ENCODE measurements at places on chromosomes 5 and 9.

GRCh38 chr5:101977729-101978345 is 318.2 kb downstream of the SLCO4C1 start:
- no peak for DNase-seq

DNA sequence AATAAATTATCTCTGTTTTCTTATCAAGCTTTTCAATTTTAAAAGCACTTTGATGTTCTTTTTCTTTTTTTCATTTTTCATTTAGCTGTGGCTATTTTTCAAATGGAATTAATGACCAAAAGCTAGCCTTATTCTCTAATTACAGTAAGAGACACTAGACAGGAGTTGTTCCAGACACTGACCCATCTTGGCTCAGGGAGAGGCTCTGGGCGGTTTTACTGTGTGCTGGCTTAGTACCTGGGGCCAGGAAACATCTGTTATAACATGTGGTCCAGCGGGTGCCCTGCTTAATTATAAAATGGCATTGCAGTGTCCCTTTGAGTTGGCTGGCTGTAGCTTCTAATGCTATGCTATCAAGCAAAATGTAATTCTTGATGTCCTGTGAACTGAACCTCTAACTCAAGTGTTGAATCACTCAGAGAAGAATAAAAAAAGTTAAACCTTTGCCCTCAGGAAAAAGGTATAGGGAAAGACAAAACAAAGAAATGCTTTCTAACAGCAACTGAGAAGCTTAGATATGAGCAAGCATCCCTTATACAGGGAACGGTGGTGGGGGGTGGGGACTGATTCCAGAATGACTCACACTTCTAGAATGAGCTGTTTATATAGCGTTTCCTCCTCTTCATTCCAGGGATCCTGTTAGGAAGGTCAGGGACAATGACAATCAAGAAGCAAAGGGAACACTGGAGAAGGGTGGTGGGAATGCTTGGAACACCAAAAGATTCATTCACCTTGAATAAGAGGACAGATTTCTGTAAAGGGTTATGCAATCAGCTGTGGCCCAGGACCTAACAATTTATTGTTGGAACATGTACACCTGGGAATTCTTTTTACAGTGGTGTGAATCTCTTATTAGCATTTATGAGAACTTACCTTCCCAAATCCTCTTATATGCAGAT is 58.7 kb upstream of the NFIB start:
- DNase-seq, result no peak

- no peak for DNase-seq
Measured at GRCh38 chr5:54001976-54002775, 308.2 kb downstream of the ARL15 start.

DNA sequence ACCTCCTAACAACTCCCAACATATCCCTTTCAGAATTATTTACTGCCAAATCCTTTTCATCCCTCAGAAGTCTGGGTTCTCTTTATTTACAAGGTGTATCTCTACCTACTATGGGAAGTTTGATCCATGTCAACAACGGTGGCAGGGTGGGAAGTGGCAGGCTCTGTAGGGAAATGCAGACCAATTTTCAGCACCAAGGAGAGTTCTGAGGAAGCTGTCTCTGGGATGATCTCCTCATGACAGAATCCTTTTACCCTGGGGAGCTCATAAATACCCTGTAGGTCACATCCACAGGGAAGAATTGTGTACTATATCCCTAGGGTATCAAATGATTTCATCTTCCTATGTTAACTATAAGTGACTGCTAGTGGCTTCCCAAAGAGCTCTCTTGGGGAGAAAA is 107.8 kb upstream of the NEK6 start:
- no peak for DNase-seq

DNA sequence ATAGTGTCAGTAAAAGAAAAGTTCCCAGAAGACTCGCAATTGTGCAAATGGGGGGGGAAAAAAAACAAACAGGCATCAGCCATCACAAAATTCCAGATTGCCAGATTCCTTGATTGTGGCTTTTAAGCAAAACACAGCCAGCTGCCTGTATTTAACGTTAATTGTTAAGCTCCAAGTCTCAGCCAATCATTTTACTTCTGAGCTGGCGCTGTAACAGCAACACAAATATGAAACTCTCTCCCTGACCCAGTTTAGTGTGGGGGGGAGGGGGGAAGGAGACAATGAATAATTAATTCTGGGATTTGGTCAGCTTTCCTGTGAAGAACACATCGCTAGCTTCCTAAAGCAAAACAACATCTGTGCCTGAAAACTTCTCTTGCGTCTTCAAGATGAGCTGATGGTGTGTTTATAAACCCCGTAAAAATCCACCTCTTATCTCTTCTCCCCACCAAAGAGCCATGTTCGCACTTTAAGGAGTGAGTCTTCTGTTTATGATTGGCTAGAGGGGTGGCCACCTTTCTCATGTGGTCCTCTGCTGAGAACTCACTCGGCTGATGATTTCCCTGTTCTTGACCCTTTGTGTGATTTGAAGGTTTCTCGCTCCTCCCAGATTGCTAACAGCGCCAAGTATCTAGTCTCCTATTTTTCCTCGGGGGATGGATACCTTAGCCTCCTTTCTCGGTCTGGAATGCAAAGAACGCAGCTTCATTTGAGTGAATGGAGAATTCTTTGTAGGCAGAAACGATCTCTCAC is 160.2 kb upstream of the DAPK1 start:
- DNase-seq, result no peak

GRCh38 chr5:79774171-79774854 is 84.7 kb downstream of the CMYA5 start:
- no peak for DNase-seq

DNA sequence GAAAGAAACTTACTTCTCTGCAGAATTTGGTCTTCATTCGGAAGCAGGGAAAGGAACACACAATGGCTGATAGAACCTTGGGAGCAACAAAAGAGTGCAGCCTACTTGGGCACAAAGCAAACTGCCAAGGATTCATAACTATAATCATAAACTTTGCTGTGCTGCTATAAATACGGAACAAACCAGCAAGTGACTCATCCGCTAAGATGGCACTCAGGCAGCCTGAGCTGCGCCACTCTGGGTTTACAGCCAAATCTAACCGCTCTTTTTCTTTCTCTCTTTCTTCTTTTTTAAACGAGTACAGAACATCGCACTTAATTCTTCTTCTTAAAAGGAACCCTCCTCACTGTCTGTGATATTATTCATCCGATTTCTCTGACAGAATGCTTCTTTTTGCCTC is 81.1 kb downstream of the PTPN3 start:
- no peak for DNase-seq
